ENCODE measurements at places on chromosomes 2 and 18. TPM values are rescaled to one million over a fixed set of nuclear protein-coding genes. Genes with fewer than 3 reads are reported as not detected.

C2orf42 gene
- total RNA-seq, result 14.5 TPM

HOXD11 gene
- 26.4 TPM for total RNA-seq

RSAD2 gene
- 1.3 TPM for total RNA-seq

TMEM200C gene
- total RNA-seq, result not detected

FAM228A gene
- 0.43 TPM for total RNA-seq

MC5R gene
- not detected for total RNA-seq

DCC gene
- not detected for total RNA-seq

LINC00305 gene
- total RNA-seq, result not detected

GRHL1 gene
- total RNA-seq, result 1.7 TPM

TTC32 gene
- total RNA-seq, result 9.9 TPM

LCT gene
- total RNA-seq, result under 0.01 TPM

KCNG3 gene
- total RNA-seq, result under 0.01 TPM

SKOR2 gene
- total RNA-seq, result not detected

RDH14 gene
- total RNA-seq, result 18.7 TPM

MYO7B gene
- total RNA-seq, result not detected

ABCG5 gene
- total RNA-seq, result not detected

HAAO gene
- 1.6 TPM for total RNA-seq

GALNT5 gene
- total RNA-seq, result 7.7 TPM
